CD4-positive, CD25-positive, alpha-beta regulatory T cell (primary cell): ENCODE measurements at places on chromosomes 3 and 15.
A peak's percentile ranks its signal among the peaks of the same experiment; 100 is the strongest.

DNA sequence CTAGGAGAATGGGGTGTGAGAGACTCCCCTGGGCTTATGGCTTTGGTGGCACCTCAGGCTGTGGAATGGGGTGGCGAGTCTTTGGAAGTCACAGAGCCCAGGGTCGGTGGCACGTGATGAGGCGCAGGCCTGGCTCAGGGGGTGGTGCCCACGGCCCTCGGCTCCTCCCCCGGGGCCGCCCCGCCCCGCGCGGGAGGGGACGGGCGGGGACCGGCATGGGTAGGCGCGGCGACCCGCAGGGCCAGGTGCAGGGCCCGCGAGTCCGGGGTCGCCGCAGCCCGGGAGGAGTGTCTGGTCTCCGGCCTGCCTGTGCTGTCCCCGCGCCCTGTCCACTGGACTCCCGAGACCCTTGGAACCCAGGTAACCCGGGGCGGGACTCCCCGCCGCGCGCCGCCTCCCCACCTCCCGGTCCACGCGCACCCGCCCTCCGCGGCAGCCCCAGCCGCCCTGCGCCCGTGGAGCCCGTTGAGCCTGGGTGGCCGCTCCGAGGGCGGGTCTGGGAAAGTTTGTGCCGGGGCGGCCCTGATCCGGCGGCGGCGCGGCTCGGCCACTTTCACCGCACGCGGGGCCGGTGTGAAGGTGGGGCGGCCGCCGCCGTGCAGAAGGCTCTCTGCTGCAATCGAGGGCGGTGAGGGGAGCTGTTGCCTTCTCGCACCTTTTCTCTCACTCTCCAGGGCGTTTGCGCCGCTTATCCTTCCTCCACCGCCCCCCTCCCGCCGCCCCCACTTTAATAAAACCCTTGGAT lies at the start of gene PAQR5:
Gene PAQR5 (plus strand): TSS at position 216 of the 745 bp plus-strand sequence. CDS start 61,169 bp downstream, outside the sequence.
- DNase-seq = no peak

DNA sequence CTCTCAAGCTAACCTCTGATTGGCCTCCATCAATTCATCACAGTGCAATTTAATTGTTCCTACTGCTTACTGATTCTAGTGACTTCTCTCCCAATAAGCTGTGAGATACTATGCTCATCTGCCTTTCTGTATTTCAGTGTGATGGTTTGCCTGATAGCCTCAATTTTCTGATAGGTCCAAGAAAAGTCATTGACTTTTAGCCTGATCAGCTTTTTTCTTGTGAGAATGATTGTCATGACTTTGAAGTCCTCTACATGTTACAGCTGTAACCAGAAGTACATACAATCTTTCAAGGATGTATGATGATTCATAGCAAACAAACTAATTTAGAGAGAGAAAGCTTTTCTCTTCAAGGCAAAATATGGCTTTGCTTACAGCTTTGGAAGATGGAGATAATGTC lies 463.8 kb upstream of the CNTN3 start:
- DNase-seq = no peak

- DNase-seq = no peak
Measured at GRCh38 chr15:65529762-65530317, 423 bp upstream of the HACD3 start.

DNA sequence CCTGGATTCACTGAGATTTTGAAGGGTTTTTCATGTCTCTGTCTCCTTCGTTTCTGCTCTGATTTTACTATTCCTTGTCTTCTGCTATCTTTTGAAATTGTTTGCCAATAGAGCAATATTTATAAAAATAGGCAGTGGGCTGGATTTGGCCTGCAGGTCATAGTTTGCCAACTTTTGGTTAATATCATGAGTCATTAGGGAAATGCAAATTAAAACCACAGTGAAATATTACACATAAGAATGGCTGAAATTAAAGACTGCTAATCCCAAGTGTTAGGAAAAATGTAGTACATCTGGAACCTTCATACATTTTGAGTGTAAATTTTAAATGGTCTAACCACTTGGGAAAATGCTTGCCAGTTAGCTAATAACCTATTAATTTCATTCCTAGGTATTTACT lies 56.3 kb downstream of the ABI3BP start:
- DNase-seq = no peak

DNA sequence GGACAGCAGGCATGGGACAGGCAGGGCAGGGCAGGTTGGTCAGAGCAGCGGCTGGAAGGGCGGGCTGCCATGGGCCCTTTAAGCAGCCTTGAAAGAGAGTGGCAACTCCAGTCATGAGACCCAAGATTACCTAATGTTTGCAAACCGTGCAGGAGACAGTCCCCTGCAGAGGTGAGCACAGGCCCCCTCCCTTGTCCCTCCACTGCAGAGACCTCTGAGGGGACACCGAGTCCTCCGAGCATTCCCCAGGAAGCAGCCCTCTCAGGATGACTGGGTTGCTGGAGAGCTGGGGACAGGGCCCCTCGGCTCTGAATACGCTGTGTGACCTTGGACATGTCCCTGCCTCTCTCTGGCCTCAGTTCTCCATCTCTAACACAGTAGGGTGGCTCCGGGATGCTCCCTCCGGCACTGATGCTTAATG lies 81.4 kb downstream of the IQSEC1 start:
- no peak for DNase-seq

- no peak for DNase-seq
Measured at GRCh38 chr15:37731146-37731746, 203.2 kb upstream of the TMCO5A start.

DNA sequence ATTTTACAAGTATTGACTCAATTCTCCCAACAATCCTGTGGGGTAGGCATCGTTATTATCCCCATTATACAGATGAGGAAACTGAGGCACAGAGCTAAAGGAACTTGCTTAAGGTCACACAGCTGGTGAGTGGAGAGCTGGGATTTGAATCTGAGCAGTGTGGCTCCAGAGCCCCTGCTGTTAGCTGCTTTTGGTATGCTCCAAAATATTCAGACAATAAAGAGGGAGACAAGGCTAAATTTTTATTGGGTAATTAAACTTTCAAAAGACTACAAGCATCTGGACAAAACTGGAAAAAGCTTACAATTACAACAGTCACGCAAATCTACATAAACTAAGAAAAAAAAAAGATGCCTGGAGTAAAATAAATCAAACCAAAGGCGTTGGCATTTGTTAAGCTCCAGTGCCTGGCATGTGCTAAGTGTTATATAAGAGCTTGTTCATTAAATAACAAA lies 27.7 kb downstream of the CCDC13 start:
- no peak for DNase-seq

DNA sequence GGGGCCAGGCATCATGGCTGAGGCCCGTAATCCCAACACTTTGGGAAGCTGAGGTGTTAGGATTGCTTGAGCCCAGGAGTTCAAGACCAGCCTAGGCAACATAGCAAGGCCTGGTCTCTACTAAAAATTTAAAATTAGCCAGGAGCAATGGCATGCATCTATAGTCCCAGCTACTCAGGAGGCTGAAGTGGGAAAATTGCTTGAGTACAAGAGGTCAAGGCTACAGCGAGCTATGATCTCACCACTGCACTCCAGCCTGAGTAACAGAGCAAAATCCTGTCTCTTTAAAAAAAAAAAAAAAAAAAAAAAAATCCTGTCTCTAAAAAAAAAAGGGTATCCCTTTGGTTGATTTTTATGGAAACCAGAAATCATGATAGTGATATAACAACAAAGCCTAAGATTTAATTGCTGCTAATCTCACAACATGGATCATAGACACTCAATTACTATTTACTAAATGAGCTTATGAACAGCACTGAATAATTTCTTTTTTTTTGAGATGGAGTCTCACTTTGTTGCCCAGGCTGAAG lies 12.1 kb downstream of the PCLAF start:
- DNase-seq = no peak

GRCh38 chr3:101847328-101847727 lies 2.0 kb upstream of the NFKBIZ start:
- no peak for DNase-seq

- peak; percentile 98 for DNase-seq
Measured at GRCh38 chr15:90994417-90995311, at the start of gene PRC1. PRC1 (minus strand) TSS chr15:90994535; CDS start chr15:90994417, 118 bp downstream.

DNA sequence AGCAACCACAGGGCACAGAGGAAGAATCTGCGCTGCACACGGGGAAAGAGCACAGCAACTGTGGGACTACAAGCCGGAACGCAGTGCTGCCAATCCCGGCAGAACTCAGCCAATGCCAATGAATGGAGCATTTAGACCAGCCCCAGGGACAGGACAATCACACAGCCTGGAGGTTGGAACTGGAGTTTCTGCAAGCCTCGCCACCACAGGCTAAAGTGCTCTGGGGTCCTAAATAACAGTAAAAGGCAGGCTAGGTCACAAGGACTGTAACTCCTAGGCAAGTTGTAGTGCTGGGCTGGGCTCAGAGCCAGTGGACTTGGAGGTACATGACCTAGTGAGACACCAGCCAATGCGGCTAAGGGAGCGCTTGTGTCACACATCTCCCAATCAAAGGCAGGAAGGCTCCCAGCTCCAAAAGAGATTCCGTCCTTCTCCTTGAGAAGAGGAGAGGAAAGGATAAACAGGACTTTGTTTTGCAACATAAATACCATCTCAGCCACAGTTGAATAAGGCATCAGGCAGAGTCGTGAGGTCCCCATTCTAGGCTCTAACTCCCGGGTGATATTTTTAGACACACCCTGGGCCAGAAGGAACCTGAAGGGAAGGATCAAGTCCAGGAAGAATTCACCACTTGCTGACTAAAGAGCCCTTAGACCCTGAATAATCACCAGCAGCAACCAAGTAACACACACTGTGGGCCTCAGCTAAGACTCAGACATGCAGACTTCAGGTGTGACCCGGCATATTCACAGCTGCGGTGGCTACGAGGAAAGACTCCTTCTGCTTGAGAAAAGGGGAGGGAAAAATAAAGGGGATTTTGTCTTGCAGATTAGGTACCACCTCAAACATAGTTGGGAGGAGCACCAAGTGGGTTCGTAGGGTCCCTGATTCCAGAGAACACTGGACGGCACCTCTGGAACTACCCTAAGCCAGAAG lies 85.5 kb upstream of the XXYLT1 start:
- no peak for DNase-seq

DNA sequence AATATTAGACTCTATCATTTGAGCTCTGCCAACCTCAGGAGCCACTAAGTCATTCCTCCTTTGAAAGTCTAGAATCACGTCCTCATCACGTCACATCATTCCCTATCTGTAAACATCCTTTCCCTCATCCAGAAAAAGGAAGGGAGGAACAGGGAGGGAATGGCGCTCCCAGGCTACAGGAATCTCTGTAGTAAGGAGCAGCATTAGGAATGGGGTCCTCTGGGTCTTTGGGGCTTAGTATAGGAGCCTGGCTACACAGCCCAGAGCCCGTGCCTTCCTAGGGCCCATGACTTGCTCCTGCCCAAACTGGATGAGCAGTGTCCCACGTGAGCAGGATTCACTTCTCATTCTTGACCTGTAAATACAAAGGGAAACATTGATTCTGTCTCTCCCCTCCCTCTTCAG lies 1.6 kb downstream of the TAGLN3 start:
- no peak for DNase-seq

DNA sequence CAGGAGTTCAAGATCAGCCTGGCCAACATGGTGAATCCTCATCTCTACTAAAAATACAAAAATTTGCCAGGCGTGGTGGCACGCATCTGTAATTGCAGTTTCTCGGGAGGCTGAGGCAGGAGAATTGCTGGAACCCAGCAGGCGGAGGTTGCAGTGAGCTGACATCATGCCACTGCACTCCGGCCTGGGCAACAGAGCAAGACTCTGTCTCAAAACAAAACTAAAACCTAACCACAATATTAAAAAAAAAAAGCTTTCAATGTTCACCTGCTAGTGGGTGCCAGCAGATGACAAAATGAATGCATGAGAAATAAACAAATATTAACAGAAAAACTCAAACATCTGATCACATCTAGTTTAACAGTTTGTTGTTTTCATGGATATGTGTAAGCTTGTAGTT lies 9.0 kb downstream of the SLC24A1 start:
- DNase-seq = no peak

DNA sequence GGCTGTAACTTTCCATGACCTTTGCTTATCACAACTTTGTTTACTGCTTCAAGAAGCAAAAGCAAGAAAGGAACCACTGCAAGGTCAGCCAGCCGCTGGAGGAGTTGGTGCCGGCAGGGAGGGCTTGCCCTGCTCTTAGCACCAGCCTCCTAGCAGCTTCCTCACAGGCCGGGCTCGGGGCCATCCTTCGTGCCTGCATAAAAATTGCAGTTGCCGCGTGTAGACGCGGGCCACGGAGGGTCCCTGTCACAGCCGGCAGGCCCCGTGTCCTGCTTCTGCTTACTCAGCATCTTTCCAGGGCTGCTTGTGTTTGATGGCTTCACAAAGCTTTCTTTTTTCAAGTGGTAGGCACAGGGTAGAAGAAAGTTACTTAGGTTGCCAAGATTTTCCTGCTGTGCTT lies 84.4 kb downstream of the PGPEP1L start:
- no peak for DNase-seq

- no peak for DNase-seq
Measured at GRCh38 chr3:21259896-21260295, 491.1 kb downstream of the ZNF385D start.

DNA sequence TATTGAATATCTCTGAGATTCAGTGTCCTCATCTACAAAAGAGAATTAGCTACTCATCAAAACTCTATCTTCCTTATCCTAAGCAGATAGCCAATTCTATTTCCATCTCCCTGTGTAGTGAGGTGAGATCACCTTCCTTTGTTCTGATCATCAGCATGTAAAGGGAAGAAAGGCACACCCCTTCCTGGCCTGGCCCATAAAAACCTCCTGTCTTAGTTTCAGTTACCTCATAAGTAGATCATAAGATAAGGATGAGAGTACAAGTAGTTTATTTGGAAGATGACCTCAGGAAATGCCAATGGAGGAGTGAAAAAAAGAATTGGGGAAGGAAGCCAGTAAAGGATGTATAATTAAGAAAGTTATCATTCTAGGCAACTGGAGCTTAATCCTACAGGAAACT lies 114.5 kb upstream of the GADL1 start:
- no peak for DNase-seq

- DNase-seq = no peak
Measured at GRCh38 chr15:89122505-89123180, 34.4 kb downstream of the ABHD2 start.

- DNase-seq = no peak
Measured at GRCh38 chr3:133426721-133427120, 26.9 kb downstream of the BFSP2 start.

DNA sequence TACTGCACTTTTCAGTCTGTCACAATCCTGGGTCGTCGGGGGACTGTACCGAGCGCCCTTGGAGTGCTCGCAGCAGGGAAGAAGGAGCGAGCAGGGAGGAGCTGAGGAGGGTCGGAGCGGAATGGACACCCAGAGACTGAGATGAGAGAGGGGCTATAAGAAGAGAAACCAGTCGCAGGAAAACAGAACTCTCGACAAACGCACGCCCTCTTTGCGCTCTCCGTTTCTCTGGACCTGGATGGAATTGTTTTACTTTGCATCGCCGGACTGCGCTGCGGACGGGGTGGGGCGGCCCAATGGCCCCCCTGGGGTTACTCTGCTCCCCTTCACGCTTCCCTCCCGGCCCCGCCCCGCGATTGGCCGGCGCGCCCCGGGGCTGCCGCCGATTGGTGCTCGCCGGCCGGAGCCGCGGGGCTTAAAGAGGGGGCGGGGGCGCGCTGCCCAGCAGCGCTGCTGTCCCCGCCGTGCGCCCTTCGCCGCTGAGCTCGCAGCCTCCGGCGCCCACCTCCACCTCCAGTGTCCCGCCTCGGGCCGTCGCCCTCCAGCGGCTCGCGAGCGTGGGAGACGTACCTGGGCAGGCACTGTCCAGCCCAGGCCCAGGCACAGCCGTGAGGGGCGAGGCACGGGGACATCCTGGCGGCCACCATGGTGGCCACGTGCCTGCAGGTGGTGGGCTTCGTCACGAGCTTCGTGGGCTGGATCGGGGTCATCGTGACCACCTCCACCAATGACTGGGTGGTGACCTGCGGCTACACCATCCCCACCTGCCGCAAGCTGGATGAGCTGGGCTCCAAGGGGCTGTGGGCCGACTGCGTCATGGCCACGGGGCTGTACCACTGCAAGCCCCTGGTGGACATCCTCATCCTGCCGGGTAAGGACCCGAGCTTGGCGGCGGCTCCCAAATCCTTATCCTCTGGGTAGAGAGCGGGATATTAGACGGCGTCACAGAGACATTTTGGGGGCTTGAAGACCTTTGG lies at the start of gene CLDN11:
Gene CLDN11 (plus strand): TSS at position 447 of the 977 bp plus-strand sequence. CDS start 199 bp downstream, at position 646.
- no peak for DNase-seq
